ENCODE measurements at places on chromosomes 7 and 10. TPM values are rescaled to one million over a fixed set of nuclear protein-coding genes. Genes with fewer than 3 reads are reported as not detected.

DNA sequence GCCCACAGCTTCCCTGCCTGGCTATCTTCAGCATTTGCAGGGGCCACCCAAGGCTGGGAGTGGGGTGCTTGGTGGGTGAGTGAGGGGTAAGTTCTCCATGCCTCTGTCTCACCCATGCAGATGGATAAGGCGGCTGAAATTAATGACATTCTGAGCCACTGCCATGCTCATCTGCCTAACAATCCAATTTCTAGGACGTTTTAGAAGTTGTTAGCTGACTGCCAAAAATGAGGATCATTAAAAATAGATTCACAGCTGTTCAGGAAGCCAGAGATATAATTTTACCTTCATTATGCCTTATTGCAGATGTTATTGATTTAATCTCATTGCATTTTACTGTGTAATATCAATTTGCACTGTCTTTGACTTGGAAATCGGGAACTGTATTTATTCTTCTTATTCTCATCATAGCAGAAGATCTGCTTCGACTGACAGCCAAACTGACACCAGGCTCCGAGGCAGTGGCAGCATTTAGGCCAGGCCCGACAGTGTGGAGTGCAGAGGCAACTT is 334.4 kb upstream of the NPVF start:
- DNase-seq: no peak

Gene TEX36
- total RNA-seq: not detected

Gene SPOCK2
- total RNA-seq: 209 TPM

Gene ETV1
- not detected for total RNA-seq

Gene OR2A7
- total RNA-seq: 2.6 TPM

DNA sequence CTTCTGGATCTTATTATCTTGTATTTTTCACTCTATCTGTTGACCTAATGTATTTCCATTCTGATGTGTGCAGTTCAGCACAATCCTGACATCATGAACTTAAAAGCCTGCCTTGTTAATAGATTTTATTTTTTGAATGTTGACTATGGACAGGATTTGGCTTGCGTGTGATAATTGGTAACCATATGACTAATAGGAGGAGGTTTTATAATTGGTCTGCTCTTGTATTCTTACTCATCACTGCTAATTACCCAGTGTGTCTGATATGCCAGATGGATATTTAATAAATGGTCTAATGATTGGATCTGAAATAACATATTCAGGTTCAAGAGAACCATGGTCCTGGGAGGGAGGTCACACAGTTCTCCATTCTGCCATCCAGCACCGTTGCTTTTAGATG is 45.9 kb downstream of the MTURN start:
- DNase-seq: no peak

Gene DRGX
- total RNA-seq: not detected

Gene RBM20
- total RNA-seq: 0.06 TPM

DNA sequence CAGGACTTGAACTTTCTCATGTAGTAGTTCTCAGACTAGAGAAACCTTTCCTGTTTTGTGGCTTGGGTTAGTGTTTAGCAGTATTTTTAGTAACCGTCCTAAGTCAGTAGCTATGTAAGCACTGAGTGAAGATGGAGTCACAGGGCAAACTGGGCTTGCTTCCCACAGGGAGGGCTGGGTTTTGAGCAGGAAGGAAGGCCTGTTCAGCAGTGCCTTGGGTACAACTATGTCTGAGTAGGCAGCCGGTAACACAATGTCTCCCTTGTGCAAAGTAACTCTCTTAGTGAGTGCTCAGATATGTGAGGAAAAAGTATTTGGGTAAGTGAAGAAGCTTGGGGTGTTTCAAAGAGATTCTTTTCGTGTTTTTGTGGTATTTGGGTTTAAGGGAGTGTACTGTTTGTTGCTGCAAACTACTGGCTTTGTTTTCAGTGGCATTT is 96.4 kb downstream of the CCSER2 start:
- no peak for DNase-seq

DNA sequence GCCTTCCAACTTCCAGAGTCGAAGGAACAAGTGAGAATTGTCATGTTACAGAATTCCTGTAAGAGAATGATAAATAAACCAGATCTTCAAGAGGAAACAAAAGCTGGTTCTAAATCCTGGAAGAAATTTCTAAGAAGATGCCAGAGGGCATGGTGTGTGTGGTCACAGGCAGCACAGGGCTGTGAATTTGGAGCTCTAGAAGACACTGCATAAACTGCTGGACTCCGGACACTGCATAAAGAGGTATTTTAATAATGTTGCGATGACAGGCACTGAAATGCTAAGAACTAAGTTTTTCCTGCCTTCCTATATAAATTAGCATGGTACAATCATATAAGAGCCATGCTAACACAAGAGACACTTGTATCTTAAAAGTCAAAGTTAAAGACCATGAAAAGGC is 86.0 kb downstream of the LARP4B start:
- no peak for DNase-seq

DNA sequence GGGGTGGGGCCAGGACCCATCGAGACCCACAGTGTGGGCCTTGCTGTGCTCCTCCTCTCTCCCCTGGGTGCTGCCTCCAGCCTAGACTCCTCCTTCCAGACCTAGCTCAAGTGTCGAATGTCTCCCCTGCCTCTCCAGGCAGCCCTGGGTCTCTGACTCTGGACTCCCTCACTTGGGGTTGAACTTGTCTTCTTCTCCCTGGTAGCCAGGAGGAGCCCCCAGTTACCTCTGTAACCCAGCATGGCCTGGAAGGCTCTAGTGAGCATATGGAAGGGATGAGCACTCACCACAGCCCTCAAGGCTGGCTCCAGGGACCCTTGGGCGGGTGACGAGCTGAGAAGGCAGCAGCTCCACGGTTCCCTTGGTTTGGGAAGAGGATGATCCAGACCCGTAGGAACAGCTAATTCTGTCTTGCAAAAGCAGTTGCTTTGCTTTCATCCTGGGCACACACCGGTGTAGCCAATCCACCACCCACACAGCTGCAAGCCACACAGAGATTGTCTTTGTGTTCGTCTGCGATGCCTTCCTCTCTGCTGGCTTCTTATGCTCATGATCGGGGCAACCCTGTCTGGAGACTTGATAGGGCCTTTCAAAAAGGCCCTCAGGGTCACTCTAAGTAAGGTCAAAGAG is 52.3 kb upstream of the ANTXRL start:
- no peak for DNase-seq

GRCh38 chr7:33905389-33906032 is at the start of gene BMPER:
Gene BMPER (plus strand): TSS chr7:33905539. CDS start chr7:33905614, 75 bp downstream.
- DNase-seq: peak; percentile 22

- DNase-seq: no peak
Observed at GRCh38 chr10:113282564-113282963, 270.3 kb upstream of the HABP2 start.

DNA sequence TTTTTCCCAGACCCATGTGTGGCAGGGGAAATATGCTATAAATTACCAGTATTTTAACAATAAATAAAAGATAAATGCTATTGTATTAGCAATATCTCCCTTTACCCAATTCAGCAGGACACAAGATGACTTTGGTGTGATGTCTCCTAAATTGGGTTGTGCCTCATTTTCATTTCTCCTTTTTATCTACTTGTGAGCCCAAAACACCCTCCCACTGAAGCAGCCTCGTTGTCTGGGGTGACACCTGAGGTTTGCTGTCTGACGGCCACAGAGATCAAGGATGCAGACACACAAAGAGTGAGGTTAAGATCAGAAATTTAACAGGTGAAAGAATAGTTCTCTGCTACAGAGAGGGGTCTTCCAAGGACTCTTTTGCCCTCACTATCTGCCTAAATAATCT is 27.1 kb upstream of the CC2D2B start:
- no peak for DNase-seq

GRCh38 chr10:78406648-78407008 is 373.0 kb downstream of the RPS24 start:
- no peak for DNase-seq

DNA sequence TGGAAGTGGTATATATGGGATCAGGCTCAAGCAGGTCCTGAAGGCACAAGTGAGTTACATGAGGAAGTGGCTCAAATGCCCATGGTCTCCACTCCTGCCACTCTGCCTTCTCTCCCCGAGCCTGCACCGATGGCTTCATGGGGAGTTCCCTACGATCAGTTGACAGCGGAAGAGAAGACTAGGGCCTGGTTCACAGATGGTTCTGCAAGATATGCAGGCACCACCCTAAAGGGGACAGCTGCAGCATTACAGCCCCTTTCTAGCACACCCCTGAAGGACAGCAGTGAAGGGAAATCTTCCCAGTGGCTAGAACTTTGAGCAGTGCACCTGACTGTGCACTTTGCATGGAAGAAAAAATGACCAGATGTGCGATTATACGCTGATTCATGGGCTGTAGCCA is 95.3 kb downstream of the HOXA1 start:
- DNase-seq: no peak

Gene GDF2
- not detected for total RNA-seq

Gene ERVW-1
- total RNA-seq: 0.23 TPM

- DNase-seq: no peak
Observed at GRCh38 chr10:114244126-114244525, 5.1 kb downstream of the VWA2 start.

GRCh38 chr7:142177869-142178268 is 66.4 kb downstream of the MGAM2 start:
- DNase-seq: no peak

DNA sequence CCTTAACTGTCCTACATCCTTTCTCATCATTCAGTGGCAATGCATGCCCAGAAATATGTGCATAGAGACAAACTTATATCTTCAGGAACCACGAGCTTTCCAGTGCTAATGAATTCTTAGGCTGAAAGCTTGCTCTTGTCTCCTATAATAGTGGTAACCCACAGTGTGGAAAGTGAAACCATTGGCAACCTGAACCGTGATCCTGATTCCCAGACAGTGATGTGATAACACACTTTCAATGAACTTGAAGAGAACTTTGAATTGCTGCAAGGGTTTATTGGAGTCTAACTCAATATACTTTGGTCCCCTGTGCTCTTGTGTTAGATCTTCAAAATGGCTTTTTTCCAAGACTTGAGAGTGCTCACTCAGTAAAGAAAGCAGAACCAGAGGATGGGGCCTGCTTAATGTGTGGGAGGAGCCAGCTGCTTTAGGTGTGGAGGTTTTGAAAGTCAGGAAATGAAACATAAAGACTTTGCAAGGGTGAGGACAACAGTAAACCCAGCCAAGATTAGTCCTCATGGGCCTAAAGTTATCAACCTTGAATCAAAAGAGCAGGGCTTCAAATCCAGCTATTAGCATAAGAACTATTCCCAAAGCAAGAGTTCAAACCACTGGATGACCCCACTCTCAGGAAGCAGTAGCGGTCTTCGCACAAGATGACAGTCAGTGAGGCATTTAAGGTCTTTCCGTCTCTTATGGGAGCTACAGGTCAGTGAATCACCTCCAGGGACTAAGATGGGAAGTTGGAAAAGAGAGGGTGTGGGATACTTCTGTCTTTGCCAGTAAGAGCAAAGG is 332.4 kb upstream of the NRP1 start:
- no peak for DNase-seq

Gene GFRA1
- total RNA-seq: 0.20 TPM

- DNase-seq: no peak
Observed at GRCh38 chr10:4470231-4470835, 355.7 kb upstream of the AKR1E2 start.

Gene POLR2J3
- total RNA-seq: 69.1 TPM

- DNase-seq: no peak
Observed at GRCh38 chr10:98620503-98620902, 173.8 kb upstream of the HPS1 start.

DNA sequence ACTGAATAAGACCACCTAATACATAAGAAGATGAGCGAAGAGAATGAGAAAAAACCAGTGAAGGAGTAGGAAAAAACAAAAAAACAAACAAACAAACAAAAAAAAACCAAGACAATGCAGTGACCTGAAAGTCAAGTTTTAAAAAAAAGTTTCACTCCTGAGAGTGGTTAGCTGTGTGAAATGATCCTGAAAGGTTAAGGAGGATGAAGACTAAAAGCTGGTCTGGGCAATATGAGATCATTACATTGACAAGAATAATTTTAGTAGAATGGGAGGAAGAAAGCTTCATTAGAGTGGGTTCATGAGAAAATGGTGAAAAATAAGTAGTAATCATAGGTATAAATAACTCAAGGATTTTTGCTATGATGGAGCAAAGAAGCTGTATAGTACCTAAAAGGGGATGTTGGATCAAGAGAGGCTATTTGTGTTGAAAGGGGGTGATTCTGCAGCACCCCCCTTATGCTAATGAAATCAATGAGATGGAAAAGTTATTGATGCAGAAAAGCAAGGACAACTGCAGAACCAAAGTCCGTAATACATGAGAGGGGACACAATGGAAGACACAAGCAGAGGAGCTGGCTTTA is 80.2 kb downstream of the KMT2C start:
- no peak for DNase-seq

Gene ASB10
- total RNA-seq: not detected

DNA sequence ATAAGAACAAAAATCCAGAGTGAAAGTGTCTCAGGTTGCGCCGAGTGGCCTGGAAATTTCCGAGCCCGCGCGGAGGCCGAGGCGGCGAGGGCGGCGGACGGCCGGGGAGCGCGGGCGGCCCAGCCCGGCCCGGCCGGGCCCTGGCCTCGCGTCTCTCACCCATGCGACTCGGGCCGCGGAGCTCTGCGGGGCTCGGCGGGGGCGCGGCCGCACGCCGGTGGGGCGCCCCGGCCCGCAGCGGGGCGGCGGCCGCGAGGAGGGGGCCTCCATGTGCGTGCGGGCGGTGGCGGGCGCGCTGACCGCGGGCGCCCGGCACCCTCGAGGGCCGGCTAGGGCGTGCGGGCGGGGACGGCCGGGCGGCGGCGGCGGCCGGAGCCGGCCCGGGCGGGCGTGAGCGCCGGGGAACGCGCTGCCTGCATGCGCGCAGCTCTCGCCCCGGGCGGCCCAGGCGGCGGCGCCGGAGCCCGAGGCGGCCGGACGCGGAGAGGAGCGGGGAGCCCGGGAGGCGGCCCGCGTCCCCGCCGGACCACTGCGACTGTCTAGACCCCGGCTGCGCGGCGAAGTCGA is 302 bp upstream of the EN2 start:
- no peak for DNase-seq

GRCh38 chr10:127168261-127168660 is 28.1 kb downstream of the INSYN2A start:
- DNase-seq: no peak

DNA sequence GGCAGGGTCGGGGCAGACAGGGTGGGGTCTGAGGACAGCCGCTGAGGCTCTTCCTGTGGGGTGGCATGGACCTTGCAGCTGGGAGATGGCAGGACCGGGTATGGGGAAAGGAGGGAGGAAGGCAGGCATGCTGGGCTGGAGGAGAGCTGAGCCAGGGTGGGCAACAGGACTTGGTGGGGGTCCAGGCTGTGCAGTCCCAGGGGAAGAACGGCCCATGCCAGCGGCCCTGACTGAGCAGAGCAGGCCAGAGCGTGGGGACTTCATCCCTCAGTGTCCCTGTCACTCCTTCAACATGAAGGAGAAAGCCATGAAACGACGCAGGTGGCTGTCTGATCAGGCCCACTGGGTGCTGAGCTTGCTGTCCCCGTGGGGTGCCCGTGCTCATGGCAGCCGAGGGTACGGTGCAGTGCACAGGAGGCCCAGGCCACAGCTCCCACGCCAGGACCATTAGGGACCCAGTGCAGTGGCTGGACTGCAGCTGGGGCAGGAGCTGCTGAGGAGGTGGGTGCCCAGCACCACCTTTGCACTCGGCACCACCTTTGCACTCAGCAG is 519.6 kb downstream of the PTPRN2 start:
- DNase-seq: peak; percentile 31

GRCh38 chr7:155178096-155178495 is 108.0 kb downstream of the HTR5A start:
- DNase-seq: no peak

Gene VWA2
- total RNA-seq: not detected

Gene CUZD1
- 2.1 TPM for total RNA-seq

GRCh38 chr7:45246339-45246738 is 88.7 kb downstream of the RAMP3 start:
- no peak for DNase-seq

GRCh38 chr7:112869111-112869774 is 79.0 kb upstream of the TMEM168 start:
- no peak for DNase-seq

GRCh38 chr7:96076350-96076707 is 245.6 kb downstream of the SLC25A13 start:
- peak; percentile 2 for DNase-seq
